ENCODE measurements at places on chromosomes 16 and 17. TPM values are rescaled to one million over a fixed set of nuclear protein-coding genes. Genes with fewer than 3 reads are reported as not detected.

NKIRAS2 gene
- 25.6 TPM for total RNA-seq

VTN gene
- not detected for total RNA-seq

HOXB5 gene
- 2.5 TPM for total RNA-seq

PROCA1 gene
- total RNA-seq = not detected

SPNS3 gene
- total RNA-seq = not detected

ZDHHC1 gene
- 23.6 TPM for total RNA-seq

TBC1D3G gene
- not detected for total RNA-seq

- no peak for DNase-seq
- no peaks in the 10 kb centered on the region for H3K27me3 ChIP-seq
Observed at GRCh38 chr16:89132194-89133005, 38.7 kb downstream of the ACSF3 start.

DNA sequence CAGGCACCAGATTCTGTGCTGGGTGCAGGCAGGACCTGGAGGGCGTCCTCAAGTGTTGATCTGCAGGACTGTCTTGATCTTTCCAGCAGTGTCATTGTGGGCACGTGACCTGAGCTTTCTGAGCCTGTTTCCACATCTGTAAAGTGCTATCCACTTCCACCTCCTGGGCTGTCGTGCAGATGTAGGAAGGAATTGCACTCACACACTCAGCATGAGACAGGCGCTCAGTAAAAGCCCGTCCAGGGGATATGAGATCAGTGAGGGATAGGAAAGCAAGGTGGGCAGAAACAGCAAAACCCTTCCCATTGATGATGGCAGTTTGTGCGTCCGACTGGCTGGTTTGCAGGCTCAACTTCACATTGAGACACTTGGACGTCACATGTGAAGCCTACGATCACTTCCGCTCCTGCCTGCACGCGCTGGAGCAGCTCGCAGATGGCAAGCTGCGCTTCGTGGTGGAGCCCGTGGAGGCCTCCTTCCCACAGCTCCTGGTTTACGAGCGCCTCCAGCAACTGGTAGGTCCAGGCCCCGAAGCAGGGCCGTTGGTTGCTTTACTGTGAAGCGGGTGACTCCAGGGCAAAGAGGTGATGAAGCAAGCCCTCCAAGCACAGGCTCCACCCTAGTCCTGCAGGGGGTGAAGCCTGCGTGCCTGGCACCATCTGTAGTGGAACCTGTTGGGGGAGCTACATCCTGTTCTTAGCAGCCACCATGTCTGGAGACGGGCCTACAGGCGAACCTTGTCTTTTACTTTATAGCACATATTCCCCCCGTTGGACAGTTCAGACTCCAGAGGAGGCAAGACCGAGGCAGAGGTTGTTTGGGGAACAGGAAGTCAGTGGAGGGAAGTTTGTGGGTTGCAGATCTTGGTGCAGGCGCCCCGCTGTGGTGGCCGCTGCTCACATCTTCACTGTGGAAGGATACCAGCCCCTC lies 23.0 kb downstream of the METTL22 start:
- H3K27ac ChIP-seq = no peak overlapping the region
- H3K36me3 ChIP-seq = no peaks in the 10 kb centered on the region
- no peaks in the 10 kb centered on the region for H3K27me3 ChIP-seq
- DNase-seq = no peak
- no peaks in the 10 kb centered on the region for H3K4me1 ChIP-seq

- H3K4me1 ChIP-seq = no peaks in the 10 kb centered on the region
- H3K27ac ChIP-seq = peak overlapping the region; percentile 77
- no peak overlapping the region for H3K4me3 ChIP-seq
- no peaks in the 10 kb centered on the region for H3K27me3 ChIP-seq
- peak; percentile 71 for DNase-seq
- no peaks in the 10 kb centered on the region for H3K36me3 ChIP-seq
Observed at GRCh38 chr17:40432864-40433528, 10.3 kb upstream of the IGFBP4 start.

DNA sequence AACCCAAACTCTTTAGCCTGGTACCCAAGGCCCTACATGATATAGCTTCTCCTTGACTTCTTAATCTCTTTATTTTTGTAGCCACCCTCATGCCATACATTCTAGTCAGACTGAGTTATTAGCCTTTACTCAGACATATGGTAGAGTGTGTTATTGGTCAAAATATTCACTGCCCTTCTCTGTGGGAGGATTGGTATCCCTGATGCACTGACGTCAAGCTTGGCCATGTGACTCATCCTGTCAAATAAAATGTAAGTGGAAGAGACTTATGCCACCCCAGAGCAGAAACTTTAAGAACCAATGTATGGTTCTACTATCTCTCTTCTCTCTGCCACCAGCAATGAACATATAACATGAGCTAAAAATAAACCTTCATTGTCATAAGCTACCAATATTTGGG lies 12.2 kb upstream of the BEAN1 start:
- DNase-seq = no peak
- no peaks in the 10 kb centered on the region for H3K27me3 ChIP-seq
- H3K36me3 ChIP-seq = no peaks in the 10 kb centered on the region
- H3K27ac ChIP-seq = no peak overlapping the region

DNA sequence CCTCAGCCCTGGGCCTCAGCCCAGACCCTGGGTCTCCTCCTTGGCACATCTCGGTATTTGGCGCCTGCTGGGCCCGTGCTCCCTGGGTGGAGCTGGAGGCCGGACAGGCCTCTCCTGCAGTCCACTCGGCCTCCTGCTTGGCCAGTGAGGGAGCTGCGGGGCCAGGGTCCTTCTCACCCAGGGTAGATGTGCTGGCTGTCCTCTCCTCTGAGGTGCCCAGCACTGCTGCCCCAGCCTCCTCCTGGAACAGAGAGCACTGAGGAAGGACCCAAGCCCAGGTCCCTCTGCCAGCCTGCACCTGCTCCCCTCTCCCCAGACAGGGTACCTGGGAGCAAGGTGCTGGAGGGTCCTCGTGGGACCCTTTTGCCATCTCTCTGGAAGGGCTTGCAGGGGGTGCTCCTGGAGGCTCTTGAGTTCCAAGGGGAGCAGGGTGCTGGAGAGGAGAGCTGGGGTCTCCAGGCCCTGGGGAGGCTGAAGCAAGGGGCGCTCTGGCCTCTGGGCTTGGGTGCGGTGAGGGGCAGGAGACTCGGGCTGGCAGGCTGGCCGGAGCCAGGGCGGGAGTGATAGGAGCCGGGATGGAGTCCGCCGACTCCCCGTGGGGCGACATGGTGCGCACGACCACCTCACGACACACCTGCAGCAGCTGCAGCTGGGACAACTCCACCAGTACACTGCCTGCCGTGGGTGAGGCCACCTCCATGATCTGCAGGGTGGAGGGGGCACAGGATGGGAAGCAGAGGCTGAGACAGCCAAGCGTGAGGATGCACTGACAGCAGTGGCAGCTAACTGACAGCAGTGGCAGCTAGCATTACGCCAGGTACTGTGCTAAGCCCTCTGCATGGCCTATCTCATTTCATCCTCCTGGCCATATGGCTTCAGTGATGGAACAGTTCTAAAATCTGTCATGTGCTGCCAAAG lies 17.8 kb downstream of the TSPOAP1 start:
- H3K27ac ChIP-seq = no peak overlapping the region
- H3K4me3 ChIP-seq = no peak overlapping the region
- no peaks in the 10 kb centered on the region for H3K27me3 ChIP-seq
- no peak for DNase-seq

DNA sequence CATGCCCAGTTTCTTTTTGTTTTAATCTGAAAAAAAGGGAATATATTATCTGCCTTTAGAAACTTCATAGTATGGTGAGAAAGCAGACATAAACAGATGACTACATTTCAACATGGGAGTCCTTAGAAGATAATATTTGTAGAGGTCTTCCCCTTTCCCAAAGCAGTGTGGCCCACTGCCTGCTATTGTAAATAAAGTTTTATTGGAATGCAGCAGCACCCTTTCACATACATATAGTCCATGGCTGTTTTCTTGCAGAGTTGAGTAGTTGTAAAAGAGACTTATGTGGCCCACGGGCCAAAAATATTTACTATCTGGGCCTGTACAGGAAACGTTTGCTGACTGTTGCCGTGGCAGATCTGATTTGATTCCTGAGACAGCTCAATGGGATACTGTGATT lies 8.5 kb downstream of the KATNIP start:
- no peak for DNase-seq
- no peak overlapping the region for H3K27ac ChIP-seq

DNA sequence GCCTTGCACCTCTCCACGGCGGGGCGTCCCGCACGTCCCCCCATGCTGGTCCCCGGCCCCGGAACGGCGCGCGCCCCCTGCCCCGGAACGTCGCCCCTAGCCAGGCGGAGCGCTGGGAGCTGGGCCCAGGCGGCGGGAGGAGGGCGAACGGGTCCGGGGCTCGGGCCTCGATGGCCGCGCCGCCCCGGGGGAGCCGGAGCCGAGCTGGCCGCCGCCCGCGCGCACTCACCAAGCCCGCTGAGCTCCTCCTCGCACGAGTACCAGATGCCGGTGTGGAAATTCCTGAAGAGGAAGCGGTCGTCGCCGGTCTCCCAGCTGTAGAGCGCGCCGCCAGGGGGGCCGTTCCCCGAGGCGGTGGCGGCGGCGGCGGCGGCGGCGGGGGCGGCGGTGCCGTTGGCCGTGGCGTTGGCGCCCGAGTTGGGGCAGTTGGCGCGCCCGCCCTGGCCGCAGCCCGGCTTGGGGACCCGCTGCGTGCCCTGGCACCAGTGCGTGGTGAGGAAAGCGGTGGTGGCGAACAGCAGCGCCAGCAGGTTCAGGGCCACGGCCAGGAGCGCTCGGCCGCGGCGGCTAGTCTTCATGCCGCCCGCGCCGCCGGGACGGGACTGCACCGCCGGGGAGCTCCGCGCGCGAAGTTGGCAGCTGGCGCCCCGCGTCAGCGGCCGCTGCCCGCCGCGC lies 530 bp downstream of the GSG1L start:
- DNase-seq = no peak
- H3K4me3 ChIP-seq = no peak overlapping the region
- no peak overlapping the region for H3K27ac ChIP-seq
- H3K36me3 ChIP-seq = no peaks in the 10 kb centered on the region

DNA sequence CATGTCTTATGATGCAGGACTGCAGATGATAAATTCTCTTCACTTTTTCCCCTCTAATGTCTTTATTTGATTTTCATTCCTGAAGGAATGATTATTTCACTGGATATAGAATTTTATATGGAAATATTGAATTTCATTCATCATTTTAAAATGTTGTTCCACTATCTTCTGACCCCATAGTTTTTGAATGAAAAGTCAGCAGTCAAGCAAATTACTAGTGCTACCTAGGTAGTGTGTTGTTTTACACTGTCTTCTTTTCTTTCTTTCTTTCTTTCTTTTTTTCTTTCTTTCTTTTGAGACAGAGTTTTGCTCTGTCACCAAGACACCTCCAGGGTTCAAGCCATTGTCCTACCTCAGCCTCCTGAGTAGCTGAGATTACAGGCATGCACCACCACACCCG lies 76.9 kb downstream of the WSB1 start:
- H3K4me3 ChIP-seq = no peak overlapping the region
- no peaks in the 10 kb centered on the region for H3K4me1 ChIP-seq
- no peaks in the 10 kb centered on the region for H3K36me3 ChIP-seq
- H3K27me3 ChIP-seq = no peaks in the 10 kb centered on the region
- no peak overlapping the region for H3K27ac ChIP-seq

DNA sequence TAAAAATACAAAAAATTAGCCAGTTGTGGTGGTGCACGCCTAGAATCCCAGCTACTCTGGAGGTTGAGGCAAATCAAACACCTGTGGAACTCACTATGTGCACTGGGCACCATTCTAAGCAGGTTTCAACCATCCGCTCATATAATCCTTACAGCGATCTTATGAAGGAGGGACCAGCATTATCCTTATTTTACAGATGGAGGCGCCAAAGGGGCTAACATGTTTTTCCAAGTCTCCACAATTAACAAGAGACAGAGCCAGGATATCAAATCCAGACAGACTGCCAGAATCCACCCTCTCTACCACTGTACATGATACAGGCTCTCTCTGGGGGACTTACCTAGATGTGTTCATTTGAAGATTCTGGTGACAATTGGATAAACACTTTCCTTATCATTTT lies 479.0 kb downstream of the XYLT1 start:
- H3K4me1 ChIP-seq = no peaks in the 10 kb centered on the region
- no peaks in the 10 kb centered on the region for H3K27me3 ChIP-seq
- H3K36me3 ChIP-seq = no peaks in the 10 kb centered on the region
- no peak overlapping the region for H3K27ac ChIP-seq
- no peak for DNase-seq

- no peaks in the 10 kb centered on the region for H3K27me3 ChIP-seq
- DNase-seq = no peak
- H3K36me3 ChIP-seq = no peaks in the 10 kb centered on the region
- no peaks in the 10 kb centered on the region for H3K4me1 ChIP-seq
- H3K27ac ChIP-seq = no peak overlapping the region
Observed at GRCh38 chr16:74309789-74310781, 13.5 kb downstream of the PSMD7 start.

- no peaks in the 10 kb centered on the region for H3K36me3 ChIP-seq
- no peak overlapping the region for H3K27ac ChIP-seq
- no peaks in the 10 kb centered on the region for H3K4me1 ChIP-seq
- no peak for DNase-seq
Observed at GRCh38 chr16:54053891-54054820, 232.4 kb downstream of the IRX3 start.

DNA sequence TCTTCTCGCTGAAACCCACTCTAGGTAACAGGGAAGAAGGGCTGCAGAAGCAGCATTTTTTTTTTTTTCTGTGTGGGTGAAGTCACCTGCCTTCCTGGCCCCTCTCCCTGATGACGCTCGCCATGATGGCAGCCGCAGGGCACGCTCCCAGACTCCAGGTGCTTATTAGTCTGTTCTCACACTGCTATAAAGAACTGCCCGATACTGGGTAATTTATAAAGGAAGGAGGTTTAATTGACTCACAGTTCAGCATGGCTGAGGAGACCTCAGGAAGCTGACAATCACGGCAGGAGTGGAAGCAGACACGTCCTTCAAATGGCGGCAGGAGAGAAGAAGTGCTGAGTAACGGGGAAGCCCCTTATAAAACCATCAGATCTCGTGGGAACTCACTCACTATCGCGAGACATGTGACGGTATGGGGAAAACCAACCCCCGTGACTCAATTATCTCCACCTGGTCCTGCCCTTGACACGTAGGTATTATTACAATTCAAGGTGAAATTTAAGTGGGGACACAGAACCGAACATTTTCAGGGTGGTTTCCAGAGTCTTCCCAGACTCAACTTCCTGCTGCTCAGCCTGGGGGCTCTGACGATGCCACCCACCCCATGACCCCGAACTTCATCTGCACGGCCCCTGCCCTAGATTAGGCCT lies 34.9 kb upstream of the NLRP1 start:
- no peaks in the 10 kb centered on the region for H3K27me3 ChIP-seq
- H3K27ac ChIP-seq = no peak overlapping the region
- DNase-seq = no peak
- no peak overlapping the region for H3K4me3 ChIP-seq

- H3K4me1 ChIP-seq = no peaks in the 10 kb centered on the region
- H3K4me3 ChIP-seq = no peak overlapping the region
- peak; percentile 20 for DNase-seq
- no peaks in the 10 kb centered on the region for H3K27me3 ChIP-seq
- no peaks in the 10 kb centered on the region for H3K36me3 ChIP-seq
Observed at GRCh38 chr17:31339906-31340661, 18.7 kb upstream of the EVI2A start.

- H3K27ac ChIP-seq = no peak overlapping the region
- no peak for DNase-seq
- no peak overlapping the region for H3K4me3 ChIP-seq
Observed at GRCh38 chr16:52570495-52571091, 23.6 kb upstream of the TOX3 start.
